ENCODE measurements at places on chromosomes 6 and 20.

DNA sequence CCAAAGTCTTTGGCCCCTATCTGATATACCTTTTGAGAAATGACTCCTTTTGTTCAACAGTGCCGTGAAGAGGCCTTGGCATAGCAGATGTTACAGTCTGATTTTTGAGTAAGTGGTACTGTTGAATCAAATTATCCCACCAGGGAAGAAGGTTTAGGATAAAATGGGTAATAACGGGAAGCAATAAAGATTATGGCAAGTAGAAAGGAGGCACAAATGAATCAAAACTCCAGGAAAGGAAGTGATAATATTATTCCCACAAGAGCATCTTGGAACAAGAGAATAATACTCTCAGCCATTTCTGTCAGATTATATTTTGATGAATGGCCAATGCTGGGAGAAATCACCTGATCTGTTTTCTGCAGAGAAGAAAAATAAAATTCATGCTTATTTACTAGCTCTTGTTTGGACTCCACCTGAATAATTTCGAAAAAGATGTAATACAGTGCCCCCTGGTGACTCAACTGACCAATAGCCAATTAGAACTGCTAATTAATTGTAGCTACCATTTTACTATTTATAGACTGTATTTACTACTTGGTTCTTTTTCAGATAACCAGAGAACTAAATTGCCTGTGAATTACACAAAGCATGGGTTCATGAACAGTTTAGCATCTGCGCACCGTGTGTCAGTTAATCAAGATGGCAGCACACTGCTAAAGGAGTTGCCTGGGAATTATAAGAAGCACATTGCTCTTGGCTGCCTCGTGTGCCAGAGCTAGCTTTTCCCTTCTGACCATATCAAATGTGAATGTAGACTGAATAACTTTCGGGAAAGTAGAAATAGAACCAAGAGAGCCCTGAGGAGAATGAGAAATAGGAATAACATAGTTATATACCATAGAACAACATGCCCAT lies 78.5 kb upstream of the TRDN start:
- DNase-seq = no peak

DNA sequence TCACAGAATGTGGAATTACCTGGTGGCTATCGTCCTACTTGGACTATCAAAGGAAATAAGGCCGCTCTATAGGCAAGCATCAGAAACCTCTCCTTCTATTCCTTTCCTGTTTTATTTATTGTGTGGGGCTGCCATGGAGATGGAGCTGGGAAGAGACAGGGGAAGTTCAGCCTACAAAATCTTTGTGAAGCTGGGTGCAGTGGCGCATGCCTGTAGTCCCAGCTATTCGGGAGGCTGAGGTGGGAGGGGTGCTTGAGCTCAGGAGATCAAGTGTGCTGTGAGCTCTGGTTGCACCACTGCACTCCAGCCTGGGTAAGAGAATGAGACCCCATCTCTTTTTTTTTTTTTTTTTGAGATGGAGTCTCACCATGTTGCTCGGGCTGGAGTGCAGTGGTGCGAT lies 60.3 kb downstream of the KCNB1 start:
- DNase-seq = no peak

- peak; percentile 61 for DNase-seq
Observed at GRCh38 chr6:111087871-111088667, 766 bp downstream of the SLC16A10 start.

DNA sequence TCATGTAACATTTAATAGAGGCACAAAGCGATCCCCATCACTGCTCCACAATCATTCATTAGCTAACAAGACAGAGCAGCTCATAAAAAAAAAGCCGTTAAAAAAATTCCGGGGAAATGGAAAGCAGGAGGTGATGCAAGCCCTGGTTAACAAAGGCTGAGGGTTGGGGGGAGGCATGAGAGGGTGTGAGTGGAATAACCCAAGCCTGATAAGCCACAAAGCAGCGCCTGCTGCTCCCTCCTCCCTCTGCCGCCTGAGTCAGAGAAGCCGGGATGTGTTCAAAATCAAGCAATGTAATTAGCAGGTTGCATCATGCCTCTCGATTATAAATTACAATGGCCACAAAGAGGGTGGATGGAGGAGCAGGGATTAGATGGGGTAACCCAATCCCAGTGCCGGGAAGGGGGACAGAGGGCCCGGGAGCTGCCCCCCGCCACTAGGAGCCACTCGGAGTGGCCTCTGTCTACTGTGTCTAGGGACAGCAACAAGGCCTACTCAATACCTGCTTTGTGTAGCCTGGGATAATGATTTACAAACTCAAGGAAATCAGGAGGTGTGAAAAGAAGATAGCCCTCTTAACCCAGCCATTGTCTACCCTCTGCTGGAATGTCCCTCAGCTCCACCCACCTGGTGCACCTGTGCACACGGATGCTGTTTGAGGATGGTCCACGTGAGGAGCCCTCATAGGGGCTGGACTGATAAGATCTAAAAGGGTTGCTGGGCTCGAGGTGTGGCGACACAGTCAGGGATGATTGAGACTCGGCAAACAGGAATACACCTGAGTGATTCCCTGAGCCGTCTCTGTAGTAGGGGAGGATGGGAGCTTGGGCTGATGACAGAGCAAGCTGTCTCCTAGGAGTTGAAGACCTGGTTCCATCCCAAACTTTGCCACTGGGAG lies 156.9 kb downstream of the VEGFA start:
- peak; percentile 77 for DNase-seq

DNA sequence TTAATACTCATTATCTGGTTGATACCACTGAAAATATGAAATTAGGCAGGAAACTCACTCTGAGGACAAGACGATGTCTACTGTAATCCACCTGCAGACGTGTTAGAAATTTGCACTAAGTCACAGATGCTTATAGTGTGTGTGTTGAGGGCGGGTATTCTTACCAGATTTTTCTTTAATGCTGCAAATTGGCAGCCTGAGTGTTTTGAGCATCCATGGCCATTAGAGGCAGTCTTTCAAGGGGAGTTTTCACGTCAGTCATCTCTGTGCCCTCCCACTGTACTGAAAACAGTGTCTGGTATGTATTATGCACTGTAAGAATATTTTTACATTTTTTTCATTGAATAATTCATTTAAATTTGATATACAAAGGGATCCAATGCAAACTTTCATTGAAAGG lies 266.5 kb upstream of the QKI start:
- no peak for DNase-seq

DNA sequence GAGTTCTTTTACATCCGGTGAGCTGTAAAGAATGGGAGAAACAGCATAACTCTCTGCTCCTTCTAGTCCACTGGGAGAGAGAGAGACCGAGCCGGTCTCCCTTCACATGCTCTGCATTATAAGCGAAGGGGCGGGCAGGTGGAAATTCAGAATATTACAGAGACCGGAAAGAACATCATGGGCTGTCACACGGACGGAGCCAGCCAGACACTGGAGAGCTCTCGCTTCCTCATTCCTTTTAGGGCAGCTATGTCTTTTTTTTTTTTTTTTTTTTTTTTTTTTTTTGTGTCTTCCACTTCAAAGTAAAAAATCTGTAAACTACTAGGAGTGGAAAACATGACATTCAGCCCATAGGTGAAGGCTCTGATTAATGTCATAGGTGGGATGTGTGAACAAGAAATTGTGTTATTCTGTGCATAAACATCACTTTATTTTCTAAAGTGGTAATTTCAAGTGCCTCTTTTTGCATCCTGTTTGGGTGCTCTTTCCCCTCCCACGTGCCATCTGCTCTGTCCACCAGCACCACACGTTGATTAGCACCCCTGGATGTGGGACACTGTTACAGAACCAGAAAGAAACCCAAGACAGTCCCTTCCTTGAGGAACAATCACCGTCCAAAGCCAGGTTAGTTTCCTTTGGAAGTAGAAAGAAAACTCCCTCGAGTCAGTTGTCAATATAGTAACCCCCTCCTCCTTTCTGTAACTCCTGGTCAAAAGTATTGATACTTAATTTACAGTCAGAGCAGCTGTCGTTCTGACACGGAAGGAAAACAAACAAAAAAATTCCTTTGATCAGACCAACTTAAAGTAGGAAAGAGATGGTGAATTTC lies at the start of gene TAGAP:
TAGAP (minus strand) TSS at position 93 of the 829 bp plus-strand sequence. CDS start 845 bp downstream, outside the sequence.
- no peak for DNase-seq

- no peak for DNase-seq
Observed at GRCh38 chr20:19275630-19276071, 63.2 kb downstream of the SLC24A3 start.

GRCh38 chr6:44338228-44339122 lies 4.0 kb upstream of the SPATS1 start:
- peak; percentile 78 for DNase-seq

GRCh38 chr20:37305079-37305478 lies 15.6 kb downstream of the MANBAL start:
- DNase-seq = no peak

GRCh38 chr20:57539889-57540288 lies 14.9 kb upstream of the CTCFL start:
- DNase-seq = no peak

DNA sequence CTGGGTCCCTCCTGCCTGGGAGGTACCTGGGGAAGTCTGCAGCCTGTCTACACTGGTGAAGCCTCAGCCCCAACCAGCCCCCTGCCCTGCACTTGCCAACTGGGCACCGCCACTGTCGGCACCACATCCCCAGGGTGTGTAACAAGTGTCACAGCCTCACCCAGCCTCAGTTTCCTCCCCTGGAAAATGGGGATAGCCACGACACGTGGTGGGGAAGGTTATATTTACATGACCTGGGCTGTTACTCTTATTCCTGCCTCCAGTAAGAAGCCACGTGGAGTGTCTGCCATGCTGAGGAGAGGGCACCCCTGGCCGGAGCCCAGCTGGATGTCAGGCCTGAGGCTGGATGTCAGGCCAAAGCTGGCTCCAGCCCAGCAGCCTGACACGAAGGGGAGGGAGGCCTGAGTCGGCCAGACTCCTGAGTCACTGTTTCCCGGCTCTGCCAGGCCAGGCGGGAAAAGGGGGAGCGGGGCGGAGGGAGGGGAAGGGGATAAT lies 44.9 kb downstream of the SNAI1 start:
- no peak for DNase-seq

Measured in WTC11 (cell line).